GM12892 (cell line): ENCODE measurements at places on chromosomes 1 and 21.

DNA sequence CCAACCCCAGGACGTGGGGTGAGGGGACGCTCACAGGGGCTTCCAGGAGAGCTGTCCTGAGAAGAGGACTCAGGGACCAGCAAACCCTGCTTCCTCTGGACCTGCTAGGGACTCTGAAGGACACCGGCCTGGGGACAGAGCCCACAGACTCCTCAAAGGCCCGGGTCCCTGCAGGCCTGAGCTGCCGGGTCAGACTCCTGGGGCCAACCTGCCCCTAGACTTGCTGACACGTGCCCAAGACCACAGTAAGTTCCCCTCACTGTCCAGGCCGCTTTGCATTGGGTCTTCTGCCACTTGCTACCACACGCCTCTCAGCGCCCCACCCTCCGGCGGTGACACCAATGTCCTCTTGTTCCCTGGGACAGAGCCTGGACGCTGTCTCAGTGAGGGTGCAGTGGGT lies 106.6 kb upstream of the IFFO2 start:
- no peak for DNase-seq

DNA sequence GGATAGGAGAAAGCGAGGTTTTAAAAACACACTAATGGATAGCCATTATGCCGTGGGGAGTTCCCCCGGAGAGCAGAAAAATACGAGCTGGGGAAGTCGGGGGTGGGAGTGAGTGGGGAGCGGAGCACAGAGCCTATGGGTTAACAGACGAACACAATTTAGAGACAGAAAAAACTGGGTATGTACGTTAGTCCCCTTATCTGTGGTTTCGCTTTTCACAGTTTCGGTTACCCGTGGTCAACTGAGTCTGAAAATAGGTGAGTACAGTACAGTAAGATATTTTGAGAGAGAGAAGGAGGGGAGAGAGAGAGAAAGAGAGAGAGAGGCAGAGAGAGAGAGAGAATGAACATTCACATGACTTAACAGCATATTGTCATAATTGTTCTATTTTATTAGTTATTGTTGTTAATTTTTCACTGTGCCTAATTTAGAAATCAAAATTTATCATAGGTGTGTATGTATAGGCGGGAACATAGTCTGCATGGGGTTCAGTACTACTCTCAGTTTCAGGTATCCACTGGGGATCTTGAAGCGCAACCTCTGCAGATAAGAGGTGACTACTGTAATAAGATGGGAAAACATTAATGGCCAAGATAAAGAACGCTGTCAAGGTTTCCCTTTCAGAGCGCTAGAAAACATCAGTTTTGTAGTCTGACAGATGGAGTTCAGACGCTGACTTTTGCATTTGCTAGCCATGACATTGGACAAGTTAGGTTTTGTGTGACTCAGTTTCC lies 125.6 kb upstream of the LMO4 start:
- peak; percentile 16 for DNase-seq

GRCh38 chr1:235835226-235835625 lies 31.5 kb downstream of the LYST start:
- DNase-seq, result no peak

GRCh38 chr1:23601968-23602876 lies 42.9 kb upstream of the ID3 start:
- no peak for DNase-seq

GRCh38 chr1:39898191-39898590 lies 3.5 kb downstream of the MYCL start:
- DNase-seq, result no peak

- DNase-seq, result peak; percentile 90
Observed at GRCh38 chr1:28552758-28553663, at the start of gene TRNAU1AP. Gene TRNAU1AP (plus strand): TSS chr1:28553085. CDS start chr1:28553111, 26 bp downstream.

- DNase-seq, result no peak
Observed at GRCh38 chr1:227949954-227950734, 2.4 kb upstream of the WNT9A start.

GRCh38 chr1:16396591-16396990 lies 29.5 kb downstream of the SZRD1 start:
- DNase-seq, result no peak

DNA sequence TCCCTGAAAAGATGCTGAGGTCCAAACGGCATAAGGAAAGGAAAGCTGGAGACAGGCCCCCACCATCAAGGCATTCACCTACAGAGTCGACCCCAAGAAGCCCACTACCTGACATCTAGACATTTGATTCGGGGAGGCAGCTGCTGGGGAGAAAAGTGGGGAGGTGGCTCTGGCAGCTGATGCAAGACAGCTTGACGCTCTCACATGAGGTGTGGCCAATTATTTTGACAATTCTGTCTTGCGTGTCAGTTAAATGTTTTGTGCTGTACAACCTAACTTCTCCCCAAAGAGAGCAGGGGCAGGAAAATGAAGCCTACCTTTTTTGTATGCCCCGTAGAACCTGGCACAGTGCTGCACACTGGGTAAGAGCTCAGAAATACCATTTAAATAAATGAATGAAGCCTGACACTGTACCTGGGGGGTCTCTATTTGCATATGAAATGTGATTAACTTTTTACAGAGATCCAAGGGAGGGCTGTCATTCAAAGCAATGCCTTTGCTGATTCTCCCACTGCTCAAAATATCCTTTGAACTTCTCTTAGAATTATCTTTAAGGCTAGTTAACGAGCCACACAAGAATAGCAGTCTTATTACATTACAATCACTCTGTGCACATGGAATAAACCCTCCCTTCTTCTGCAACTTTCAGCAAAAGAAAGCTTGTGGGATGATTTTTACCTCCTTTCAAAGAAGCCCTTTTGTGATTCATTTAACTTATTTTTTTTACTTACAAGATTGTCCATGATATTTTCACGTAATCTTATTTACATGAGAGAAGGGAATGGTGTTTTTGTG lies 163.2 kb downstream of the TNR start:
- no peak for DNase-seq
